CD4-positive, alpha-beta T cell treated with Interleukin-10 for 1 hour (primary cell): ENCODE measurements at places on chromosomes 2 and 18.

- no peak for DNase-seq
Measured at GRCh38 chr2:219169930-219170654, at the start of gene SLC23A3. TSS of gene SLC23A3 (minus strand) at chr2:219170029. CDS start at chr2:219169984, 45 bp downstream.

- DNase-seq = no peak
Measured at GRCh38 chr2:168482269-168482668, 26.2 kb downstream of the CERS6 start.

GRCh38 chr2:73075477-73076373, 4.2 kb upstream of the SFXN5 start:
- no peak for DNase-seq

- DNase-seq = no peak
Measured at GRCh38 chr2:152420936-152421335, 86.0 kb downstream of the FMNL2 start.

DNA sequence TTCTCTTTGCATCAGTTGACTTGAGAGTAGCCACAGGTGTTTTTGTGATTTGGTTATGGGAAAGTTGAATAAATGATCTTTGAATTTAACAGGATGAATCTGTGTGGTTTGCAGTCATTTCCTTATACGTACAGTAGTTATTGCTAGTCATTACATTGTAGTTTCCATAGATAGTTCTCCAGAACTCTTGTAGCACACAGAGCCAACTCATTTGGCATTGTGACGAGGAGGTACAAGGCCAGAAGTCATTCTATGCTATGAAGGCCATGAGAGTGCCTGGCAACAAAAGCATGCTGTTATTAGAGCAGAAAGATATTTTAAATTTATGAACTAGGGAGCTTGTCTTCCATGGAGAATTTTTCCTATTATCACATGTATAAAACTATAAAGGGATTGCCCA, 973.0 kb upstream of the CHAC2 start:
- DNase-seq = no peak
